T-helper 17 cell (primary cell): ENCODE measurements at places on chromosomes 7 and 10. TPM values are rescaled to one million over a fixed set of nuclear protein-coding genes. Genes with fewer than 3 reads are reported as not detected.

DNA sequence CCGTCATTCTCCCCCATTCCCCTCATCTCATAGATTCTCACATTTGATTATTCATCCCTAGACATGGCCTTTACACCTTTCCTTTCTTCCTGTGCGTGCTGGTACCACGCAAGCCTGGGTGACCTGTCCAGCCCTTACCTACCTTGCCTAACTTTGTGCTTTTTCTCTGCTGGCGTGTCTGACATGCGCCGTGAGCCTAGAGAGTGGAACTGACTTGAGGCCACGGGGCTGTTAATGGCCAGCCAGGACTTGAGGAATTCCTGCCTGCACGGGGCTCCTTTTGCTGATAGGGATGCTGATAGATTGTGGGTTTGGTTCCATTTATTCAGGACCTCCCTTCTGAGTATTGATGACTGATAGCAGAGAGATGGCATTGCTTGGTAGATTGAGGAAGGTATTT is 134.2 kb downstream of the DOCK1 start:
- DNase-seq = no peak

- no peak for DNase-seq
These were observed 127.4 kb downstream of the WNT2 start for GRCh38 chr7:117195361-117196029.

- DNase-seq = no peak
These were observed 19.9 kb upstream of the C10orf105 start for GRCh38 chr10:71739358-71739900.

DNA sequence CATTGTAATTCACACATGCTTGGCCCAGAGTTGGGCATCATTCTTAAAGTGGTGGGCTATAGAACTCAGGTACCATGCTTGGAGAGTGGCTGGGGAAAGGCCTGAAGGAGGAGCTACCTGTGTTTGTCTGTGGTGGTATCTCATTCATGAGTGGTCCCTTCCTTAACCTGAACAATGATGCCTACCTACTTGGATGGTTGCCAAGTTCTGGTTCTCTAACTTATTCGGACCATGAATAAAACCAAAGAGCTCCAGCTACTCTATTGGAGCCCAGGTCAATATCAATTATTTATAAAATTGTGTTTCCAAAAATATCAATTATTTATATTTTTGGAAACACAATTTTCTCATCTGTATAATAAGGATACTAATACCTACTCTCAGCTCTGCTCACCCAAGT is 2.9 kb upstream of the GPR37 start:
- no peak for DNase-seq

- DNase-seq = no peak
These were observed 128.2 kb downstream of the PRKAG2 start for GRCh38 chr7:151748733-151749132.

DNA sequence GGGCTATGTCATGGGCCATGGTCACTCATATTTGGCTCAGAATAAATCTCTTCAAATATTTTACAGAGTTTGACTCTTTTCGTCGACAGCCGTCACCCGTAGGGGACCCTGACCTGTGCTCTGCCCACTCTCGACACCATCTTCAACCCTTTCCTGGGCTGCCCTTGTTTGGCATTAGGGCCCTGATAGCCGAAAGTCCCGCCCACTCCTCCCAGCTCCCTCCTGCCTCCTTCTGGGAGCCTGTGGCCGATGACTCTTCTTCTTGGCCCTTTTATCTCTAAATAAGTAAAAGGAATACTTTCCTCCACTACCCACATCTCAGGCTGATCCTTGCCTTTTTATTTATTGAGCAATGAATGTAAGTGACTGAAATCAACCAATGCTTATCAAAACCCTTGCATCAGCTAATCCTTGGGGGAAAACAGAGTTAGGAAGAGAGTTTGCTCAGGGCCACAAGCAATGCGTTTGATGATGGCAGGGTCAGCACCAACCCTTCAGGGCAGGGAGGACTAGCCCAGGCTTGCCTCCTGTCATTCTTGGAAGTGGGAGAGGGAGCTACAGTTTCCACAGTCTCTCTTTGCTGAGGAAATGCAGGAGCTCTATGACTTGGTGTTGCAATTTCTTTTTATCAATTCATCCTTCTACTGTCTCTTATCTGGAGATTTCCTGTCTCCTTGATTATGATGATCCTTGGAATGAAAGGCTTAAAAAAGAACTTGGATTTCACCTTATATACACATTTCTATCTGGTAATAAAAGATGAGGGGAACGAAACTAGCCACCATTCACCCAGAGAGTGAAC is 218.2 kb upstream of the PODXL start:
- DNase-seq = no peak

The MYL7 gene
- total RNA-seq = not detected

The TMEM229A gene
- not detected for total RNA-seq

The BLNK gene
- 3.6 TPM for total RNA-seq

The CUTC gene
- 17.6 TPM for total RNA-seq

The DIP2C gene
- total RNA-seq = 6.0 TPM

The NRCAM gene
- not detected for total RNA-seq
